M059J (cell line): ENCODE measurements at places on chromosomes 3 and 15.

DNA sequence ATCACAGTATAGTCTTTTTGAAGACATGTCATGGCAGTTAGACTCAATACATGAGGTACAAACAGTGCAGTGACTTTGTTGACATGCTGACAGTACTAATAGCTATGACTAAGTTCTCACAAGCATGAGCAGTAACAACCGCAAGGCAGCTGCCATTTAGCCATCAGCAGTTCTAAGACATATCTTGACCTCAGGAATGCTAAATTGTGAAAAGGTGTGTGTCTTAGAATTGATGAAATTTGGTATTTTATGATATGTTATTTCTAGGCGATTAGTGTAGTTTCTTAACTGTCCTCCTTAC is 60.7 kb upstream of the FURIN start:
- DNase-seq: peak; percentile 26

GRCh38 chr3:175518459-175518858 is 659.3 kb downstream of the NAALADL2 start:
- no peak for DNase-seq

DNA sequence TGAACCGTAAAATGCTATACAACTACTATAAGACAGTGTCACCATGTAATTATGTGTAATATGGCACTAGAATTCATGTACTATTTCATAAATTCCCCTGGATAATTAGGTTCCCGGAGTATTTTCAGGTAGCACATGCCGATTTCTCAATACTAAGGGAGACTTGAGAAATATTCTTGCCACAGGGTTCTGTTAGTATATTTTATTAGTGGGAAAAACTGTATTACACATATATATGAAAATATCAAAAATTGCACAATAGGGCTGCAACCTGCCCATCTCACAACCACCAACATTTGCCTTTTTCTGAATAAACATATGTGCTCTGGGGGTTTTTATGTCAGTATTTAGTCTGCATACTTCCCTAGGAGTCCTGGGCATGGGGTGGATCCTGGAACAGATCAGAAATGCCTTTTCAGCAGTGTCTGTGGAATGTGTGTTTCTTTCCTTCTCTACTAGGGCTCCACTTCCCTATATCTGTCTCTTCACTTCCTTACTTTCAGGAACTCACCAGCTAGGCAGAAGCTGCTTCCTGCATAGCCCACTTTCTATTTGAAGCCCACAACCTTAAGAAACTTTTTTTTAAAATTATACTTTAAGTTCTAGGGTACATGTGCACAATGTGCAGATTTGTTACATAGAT is 87.5 kb downstream of the RPL39L start:
- DNase-seq: no peak

- no peak for DNase-seq
These were observed 29.7 kb upstream of the POLG start for GRCh38 chr15:89364341-89364740.

- peak; percentile 83 for DNase-seq
These were observed 292.9 kb downstream of the ZIC4 start for GRCh38 chr3:147113293-147114044.

- no peak for DNase-seq
These were observed 16.1 kb downstream of the BDH1 start for GRCh38 chr3:197539651-197540051.

DNA sequence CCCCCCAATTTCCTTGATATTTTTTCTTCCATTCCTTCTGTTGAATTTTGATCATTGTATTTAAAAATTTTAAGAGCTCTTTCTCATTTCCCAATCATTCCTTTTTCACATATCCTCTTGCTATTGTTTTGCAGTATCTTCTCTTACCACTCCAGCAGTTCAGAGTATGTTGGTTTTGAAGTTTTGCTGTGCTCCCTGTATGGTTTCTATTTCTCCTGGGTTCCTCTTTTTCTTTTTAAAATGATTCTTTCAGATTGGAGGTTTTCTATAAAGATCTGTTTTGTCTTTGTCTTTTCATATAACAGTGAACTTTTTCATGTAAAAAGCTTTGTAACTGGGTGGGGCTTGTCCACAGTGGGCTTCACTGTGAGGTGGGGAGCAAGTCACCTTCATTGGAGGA is 12.8 kb downstream of the USP3 start:
- DNase-seq: no peak

- DNase-seq: no peak
These were observed 8.0 kb downstream of the LOXL1 start for GRCh38 chr15:73934281-73934680.

DNA sequence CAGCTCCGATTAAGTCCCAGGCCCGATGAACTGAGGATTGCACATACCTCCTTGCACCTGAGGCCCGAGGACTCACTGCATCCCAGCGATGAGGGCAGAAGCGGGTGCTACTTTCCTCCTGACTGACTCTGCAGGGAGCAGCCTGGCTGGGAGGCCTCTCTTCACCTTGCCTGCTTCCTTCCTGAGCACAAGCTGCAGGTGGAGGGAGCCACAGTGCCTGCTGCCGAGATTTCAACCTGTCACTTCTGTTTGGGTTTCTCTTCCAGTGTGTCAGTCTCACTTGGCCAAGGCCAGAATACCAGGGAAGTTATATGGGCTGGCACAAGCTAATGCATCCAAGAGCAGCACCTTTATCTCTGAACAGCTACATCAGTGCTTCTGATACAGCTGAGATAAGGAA is 185.4 kb downstream of the NTRK3 start:
- DNase-seq: no peak

DNA sequence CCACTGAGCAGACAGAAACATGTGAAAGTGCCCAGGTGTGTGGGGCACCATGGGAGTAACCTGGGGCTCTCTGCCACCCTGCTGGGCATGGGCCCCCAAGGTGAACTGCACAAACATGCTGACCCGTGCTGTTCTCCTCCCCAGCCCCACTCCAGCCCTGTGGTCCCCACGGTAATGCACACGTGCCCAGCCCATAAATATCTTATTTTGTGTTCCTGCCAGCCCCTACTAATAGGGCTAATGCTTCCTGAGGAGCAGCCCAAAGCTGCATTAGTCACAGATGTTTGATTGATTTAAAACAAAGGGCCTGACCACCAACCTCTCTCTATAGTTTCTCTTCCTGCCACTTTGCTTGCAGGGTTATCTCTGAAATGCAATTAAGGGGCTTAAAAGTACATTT is 95.4 kb downstream of the ABHD5 start:
- peak; percentile 15 for DNase-seq

DNA sequence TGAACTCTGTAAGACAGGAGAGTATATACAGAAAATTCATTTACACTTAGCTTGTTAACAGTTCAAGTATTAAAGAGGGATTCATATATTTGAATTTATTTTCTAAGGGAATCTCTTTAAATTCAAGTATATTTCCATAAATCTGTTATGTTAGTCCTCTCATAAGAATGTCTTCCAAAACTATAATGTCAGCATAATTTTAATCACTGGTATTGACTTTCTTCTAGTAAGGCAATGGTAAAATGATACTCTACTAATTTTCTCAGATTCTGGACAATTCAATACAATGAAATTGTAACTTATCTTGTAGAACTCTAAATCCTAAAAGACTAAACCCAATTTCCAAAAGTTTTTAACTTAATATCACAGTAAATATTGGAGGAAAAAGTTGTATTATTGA is 66.3 kb upstream of the EPHA6 start:
- DNase-seq: no peak

DNA sequence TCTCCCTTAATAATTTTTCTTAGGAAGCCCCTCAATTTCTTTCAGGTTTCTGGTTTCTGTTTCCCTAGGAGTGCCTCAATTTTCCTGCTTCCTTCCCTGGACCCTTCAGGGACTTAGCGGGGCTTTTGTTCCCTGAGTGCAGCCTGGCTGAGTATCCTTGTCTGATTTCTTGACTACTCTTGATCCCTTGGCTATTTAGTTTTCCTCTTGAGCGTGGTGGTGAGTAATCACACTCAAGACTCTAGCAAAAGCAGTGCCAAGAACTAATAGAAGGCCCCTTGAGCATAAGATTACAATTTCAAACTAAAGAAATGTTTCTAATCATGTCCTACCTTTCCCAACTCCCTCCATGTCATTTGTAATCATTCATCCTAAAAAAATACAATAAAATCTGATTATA is 94.3 kb upstream of the C3orf80 start:
- DNase-seq: peak; percentile 63

- DNase-seq: peak; percentile 37
These were observed 662.8 kb upstream of the CCDC54 start for GRCh38 chr3:106714400-106714799.

- no peak for DNase-seq
These were observed 1.7 kb upstream of the DNAJC17 start for GRCh38 chr15:40808861-40809450.

DNA sequence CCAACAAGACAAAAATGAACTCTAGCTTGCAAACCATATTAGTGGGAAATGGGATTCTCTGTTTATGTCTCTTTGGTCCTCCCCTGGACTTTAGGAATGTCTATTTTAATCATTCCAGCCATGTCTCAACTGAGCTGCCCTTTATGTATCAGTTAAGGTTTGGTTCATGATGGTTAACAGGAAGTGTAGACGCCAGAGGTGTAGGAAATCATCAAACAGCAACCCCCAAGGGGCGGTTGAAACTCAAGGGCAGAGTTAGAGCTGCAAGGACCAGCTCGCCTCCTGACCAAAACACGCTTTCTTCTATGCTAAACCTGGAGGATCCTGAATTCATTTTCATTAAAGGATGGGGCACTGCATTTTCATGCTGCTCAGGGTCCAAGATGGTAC is 53.7 kb upstream of the HEG1 start:
- peak; percentile 38 for DNase-seq

DNA sequence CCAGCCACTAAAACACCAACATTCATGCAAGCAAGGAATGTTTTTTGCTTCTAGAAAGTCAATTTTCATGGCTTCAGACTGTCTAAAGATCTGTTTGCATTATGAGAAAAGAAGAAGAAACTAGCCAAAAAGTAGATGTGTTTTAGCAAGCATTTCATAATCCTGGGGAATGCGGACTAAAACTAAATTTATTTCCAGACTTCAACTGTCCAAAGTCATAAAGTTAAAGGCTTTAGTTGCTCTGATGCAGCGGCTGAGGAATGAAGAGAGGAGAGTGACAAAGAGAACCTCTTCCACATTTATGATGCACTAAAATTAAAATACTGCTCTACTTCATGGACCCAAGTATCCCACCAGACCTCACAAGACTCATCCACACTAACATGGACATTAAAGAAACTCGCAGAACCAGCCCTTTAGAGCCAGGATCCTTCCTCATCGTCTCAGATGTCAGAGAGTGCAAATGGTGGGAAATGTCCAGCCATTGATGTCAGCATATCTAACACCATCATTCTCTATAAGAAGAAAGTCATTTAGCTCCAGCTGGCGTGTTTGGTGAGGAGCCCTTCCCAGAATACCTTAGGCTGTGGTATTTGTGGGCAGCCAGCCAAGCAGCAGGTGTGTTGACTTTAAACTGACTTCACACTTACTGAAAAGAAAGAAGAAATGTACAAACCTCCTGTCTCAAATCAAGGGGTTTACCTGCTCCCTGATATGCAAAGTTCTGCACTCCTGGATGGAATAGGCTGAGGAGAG is 17.4 kb downstream of the FYCO1 start:
- DNase-seq: no peak

DNA sequence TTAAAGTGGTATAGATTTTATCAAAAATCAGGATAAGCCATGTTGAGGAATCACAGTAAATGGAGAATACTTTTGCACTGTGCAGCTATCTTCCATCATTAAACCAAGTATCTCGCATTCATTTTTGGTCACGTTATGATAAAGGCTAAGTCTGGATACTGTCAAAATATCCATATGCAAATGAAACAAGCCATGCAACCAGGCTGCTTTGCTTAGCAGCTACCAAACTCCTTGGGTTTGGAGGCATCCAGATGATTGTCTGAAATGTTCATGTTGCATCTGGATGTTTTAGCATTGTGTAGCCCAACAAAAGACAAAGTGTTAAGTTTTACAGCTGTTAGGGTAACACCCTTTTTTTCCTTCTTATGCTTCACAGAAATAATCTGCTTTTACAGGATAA is 322.9 kb upstream of the MDFIC2 start:
- no peak for DNase-seq

- no peak for DNase-seq
These were observed 36.9 kb downstream of the GPR171 start for GRCh38 chr3:151166161-151166560.
